ENCODE measurements at places on chromosomes 3 and 15.

DNA sequence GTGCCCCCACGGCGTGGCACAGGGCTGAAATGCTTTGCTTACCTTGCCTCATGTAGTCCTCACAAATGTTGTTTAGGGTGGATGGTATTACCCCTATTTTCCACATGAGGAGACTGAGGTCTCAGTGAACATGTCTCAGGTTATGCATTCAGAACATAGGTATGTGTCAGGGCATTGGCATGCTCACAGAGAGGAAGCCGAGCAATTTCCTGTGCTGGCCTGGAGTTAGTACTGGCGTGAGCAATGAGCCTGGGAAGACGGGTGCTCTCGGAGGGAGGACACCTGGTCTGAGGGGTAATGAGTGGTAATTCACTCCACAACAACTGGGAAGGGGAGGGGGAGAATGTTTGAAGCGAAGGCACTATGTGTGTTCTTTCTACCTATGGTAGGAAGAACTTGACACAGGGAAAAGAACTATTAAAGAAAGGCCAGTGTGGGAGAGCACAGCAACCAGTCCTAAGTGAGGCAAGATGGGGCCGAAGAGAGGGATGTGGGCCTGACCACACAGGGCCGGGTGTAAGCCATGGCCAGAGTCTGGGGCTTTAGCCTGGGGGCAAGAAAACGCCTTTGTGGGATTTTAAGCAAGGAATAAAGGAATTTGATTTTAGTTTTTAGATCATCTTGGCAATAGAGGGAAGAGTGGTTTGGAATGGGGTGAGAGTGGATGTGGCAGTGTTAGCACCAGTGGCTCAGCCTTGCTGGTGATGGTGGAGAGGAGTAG, 4.9 kb upstream of the FAM131A start:
- DNase-seq = no peak

- peak; percentile 17 for DNase-seq
Observed at GRCh38 chr3:122004991-122005565, 17.0 kb downstream of the ILDR1 start.

DNA sequence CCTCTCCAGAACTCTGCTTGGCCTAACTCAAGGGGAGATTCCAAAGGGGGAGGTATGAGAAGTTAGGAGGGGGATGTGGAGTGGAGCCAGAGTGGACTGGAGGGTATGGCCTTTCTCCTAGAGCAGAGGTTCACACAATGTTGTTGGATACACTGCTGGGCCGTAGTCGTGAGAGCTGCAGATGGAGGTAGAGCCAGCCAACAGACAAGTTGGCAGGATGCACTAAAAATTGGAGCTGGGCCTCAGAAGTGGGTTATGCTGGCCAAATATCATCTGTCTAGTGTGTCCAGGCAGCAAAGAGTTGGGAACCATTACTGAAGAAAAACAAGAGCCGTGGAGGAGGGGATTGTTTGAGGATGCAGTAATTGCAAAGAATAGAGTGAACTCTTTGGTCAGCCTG, 27.7 kb upstream of the LRRFIP2 start:
- no peak for DNase-seq

GRCh38 chr3:36416599-36416998, 36.3 kb downstream of the STAC start:
- peak; percentile 53 for DNase-seq

DNA sequence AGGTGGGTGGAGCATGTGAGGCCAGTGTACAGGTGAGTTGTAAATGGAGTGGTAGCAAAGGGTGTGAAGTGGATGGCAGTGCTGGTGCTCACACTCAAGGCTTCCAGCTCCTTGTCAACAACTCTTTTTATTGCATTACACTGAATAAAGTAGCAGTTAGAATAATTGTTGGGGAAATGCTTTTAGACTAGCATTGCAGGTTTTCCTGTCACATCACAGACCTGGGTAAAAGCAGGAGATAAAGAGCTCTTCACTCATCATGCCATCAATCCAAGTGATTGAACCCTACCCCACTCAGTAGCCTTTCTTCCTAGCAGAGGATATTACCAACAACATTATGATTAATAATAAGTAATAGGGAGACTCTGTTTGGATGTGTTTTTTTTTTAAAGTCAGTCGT, 81.6 kb downstream of the CDIN1 start:
- no peak for DNase-seq

GRCh38 chr15:37045859-37046740, 54.2 kb downstream of the MEIS2 start:
- peak; percentile 86 for DNase-seq

GRCh38 chr3:14423197-14423743, 20.9 kb downstream of the SLC6A6 start:
- peak; percentile 50 for DNase-seq
